GM20000 (cell line): ENCODE measurements at places on chromosomes 3 and 15.

DNA sequence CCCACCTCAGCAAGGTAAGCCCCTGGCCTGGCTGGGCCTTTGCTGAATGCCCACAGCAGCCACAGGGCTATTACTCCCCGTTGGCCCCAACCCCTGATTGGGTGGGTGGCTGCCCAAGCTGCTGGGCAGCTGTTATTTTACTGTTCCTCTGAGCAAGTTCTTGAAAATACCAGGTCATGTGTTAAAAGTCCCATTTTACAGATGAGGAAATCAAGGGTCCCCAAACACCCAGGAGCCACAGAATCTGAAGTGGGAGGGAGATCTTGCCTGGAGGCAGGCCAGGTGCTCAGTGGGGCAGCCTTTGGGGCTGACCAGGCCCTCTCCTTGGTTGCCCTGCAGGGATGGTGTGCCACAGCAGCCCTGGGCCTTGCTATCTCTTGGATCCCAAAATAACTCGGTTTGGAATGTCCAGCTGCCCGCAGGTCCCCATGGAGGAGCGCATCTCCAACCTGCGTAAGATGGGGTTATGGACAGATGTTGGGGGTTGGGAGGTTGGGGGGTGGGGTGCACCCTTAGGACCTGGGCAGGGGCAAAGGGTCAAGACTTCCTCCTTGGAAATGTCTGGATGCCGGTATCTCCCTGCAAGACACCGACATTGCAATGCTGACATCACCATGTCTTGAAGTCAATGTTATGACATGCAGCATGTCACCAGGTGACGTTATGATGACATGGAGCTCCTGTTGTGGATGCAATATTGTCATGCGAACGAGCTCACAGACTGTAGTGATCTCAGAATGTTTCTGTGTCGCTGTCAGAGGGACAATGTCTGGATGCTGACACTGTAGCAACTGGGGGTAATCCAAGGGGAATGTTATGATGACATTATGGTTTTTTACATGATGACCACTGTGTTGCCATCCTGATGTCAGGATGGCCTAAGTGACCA, 13.3 kb upstream of the CSPG4 start:
- no peak for DNase-seq

DNA sequence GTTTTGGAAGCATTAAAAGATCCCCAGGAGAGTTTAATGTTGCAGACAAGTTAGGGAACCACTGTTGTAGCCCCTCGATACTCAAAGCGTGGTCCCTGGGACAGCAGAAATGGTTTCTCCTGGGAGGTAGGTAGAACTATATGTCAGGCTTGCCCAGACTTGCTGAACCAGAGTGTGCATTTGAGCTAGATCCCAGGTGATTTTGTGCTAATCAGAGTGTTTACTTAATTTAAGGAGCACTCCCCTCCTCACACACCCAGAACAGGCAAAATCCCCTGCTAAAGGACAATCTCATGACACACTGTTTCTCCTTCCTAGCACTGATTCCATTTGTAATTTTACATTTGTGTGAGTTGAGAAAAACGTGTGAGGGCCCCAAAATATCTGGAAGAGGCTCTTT, 24.3 kb downstream of the LMCD1 start:
- DNase-seq = no peak

DNA sequence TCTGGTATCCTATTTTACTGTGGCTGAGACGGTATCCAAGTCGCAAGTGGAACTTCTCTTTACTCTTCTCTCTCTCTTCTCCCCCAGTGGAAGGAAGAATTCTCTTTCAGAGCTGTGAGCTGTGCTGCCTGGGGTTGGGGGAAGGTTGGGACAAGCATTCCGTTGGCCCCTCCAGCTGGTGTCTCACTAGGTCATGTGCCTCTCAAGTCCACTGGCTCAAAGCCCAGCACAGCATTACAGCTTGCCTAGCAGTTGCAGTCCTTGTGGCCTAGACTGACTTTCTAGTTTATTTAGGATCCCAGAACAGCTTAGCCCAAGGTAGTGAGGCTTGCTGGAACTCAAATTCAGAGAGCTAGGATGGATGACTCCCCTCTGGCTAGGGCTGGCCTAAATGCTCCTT, 76.1 kb upstream of the SPATA16 start:
- no peak for DNase-seq

DNA sequence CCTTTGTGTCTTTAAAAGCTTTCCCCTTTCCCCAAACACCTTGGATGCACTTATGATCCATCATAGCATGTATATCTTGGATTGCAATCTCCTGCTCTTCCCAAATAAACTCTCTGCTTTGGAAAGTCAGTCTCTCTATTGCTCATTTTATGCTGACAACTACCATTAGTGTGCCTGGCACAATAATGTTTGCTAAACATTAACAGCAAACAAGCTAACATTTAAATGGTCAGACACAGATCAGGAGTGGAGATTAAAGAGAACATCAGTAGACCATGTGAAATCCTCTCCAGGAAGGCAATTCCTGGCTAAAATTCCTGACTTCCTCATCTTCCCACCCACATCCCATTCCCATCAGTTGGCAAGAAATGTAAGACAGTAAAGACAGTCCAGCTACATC, 44.3 kb upstream of the EIF1B start:
- DNase-seq = no peak

GRCh38 chr3:44929782-44930181, 46.2 kb downstream of the ZDHHC3 start:
- no peak for DNase-seq

GRCh38 chr3:188706599-188706998, 465.2 kb upstream of the TPRG1 start:
- DNase-seq = no peak

DNA sequence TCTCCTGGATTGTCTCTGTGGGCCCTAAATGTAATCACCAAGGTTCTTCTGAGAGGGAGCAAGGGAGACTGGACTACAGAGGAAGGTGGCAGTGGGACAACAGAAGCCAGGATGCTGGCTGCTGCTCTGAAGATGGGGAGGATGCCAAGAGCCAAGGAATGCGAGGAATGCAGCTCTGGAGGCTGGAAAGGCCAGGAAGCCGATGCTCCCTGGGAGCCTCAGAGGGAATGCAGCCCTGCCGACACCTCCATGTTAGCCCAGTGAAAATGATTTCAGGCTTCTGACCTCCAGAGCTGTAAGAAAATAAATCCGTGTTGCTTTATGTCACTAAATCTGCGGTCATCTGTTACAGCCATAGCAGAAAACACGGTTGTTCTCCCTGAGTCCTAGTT, 44.1 kb downstream of the UMPS start:
- no peak for DNase-seq

GRCh38 chr3:50212502-50212901, 7.4 kb downstream of the SLC38A3 start:
- no peak for DNase-seq

- no peak for DNase-seq
These were observed 215.6 kb upstream of the CD96 start for GRCh38 chr3:111326144-111326995.
